ENCODE measurements at places on chromosomes 13 and 19. TPM values are rescaled to one million over a fixed set of nuclear protein-coding genes. Genes with fewer than 3 reads are reported as not detected.

- DNase-seq = no peak
These were observed 28.9 kb downstream of the AP2S1 start for GRCh38 chr19:46821512-46822409.

DNA sequence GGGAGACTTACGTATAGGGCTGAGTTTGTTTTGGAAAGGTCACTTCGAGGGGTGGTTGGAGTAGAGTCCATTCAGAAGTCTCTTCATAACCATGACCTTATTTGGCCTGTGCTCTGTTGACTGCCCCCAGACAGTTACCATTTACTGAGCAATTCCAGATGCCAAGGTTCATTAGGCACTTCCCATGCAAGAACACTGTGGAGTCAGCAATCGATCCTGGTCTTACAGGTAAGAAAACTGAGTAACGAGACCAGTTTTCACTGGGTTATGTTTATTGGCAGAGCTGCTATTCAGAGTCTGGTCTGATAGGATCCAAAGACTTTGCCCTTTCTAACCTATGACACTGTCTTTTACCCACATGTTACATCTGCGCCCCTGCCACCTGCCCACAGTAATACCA is 134.7 kb downstream of the MTUS2 start:
- no peak for DNase-seq

- DNase-seq = no peak
These were observed 9.7 kb downstream of the MKNK2 start for GRCh38 chr19:2041433-2041682.

GRCh38 chr13:69198706-69199105 is 908.9 kb upstream of the ATXN8OS start:
- DNase-seq = no peak

Gene CABP5
- total RNA-seq = not detected

DNA sequence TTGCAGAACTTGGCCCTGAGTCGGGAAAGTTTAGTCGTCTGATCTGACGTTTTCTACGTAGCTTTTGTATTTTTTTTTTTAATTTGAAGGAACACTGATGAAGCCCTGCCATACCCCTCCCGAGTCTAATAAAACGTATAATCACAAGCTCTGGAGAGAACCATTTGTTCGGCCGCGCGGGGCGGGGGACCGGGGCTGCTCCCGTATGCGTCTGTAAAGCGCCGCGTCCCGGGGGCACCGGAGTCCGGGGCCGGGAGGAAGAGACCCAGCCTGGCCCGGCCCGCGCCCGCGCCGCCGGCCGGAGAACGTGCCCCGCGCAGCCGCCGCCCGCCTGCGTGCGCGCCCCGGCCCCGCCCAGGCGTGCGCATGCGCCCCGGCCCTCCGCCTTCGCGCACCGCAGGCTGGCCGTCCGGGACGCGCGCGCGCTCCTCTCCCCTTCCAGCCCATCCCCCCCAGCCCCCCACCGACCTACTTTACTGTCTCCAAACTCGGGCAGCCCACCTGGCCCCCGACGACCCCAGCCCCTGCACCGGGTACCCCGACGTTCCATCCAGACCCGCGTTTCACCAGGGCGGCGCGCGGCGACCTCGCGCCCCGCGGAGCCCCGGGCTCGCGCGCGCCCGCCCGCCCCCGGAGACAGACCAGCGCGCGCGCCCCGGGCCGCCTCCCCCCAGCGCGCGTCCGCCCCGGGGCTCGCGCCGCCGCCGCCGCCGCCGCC is 785 bp upstream of the USF2 start:
- peak; percentile 67 for DNase-seq

DNA sequence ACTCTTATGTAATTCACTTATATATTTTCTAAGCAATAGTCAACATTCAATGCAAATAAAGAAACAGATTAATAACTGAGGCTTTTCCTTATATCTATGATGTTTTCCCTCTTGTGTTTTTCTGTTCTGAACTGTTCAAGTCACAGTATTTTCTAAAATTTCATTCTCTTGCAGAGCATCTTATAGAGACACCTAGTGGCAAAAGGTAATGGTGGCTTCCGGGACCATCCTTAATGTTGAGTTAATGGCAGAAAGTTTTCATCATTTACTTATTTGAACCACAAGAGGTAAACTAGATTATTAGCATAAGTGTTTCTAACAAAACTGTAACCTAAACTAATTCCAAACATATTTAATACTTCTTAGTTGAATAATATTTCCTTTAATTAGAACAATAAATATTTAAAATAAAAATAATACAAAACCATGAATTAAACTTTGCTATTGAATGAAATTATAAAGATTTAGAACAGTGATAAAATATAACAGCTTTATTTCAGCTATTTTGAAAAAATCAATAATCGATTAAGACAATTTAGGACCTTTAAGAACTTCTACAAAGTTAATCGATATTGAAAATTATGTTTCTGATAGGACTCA is 1.7 kb upstream of the SLITRK5 start:
- peak; percentile 63 for DNase-seq

Gene EBPL
- total RNA-seq = 121 TPM

GRCh38 chr19:1255186-1256161 is 7.1 kb downstream of the MIDN start:
- DNase-seq = no peak

GRCh38 chr13:72383646-72384045 is 343.8 kb downstream of the MZT1 start:
- DNase-seq = no peak

Gene UBE2L5
- total RNA-seq = not detected

GRCh38 chr13:37345391-37345790 is 239.9 kb upstream of the CSNK1A1L start:
- DNase-seq = no peak

DNA sequence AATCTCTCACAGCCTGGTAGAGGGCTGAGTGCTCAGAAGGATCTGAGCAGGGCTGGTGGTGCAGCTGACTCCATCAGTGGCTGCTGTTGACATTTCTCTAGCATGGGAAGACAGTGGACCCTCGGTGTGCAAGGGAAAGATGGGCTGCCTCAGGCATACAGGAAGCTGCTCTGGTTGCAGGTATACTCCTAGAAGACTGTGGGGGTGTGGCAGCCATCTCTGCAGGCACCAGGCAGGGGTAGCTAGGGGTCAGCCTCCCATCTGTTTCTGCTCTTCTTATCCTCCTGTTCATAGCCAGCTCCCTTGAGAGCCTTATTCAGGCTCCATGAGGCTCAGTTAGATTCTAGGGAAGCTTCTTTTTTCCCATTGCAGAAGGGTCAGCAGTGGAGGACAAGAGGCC is 475.5 kb downstream of the TSHZ3 start:
- DNase-seq = no peak

- no peak for DNase-seq
These were observed at the start of gene HRC for GRCh38 chr19:49155005-49155819. Gene HRC (minus strand): TSS chr19:49155396. CDS start chr19:49155237, 159 bp downstream.

DNA sequence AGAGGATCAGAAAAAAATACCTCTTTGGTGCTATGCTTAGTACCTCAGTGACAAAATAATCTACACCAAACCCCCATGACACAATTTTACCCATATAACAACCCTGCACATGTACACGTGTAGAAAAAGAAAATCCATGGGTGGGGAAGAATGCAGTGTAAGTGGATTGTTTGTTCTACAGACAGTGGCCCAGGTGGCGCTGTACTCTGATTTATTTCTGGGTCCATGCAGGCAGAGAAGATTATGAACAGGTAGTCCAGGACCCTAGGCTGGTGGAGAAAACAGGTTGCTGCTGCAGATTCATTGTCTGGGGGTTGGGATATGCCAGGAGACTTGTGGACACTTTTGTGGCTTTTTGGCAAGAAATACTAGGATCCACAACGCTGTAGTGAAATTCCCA is 9.1 kb downstream of the ZNF100 start:
- no peak for DNase-seq

Gene NR2F6
- total RNA-seq = 36.3 TPM

GRCh38 chr13:103250071-103250470 is 183.9 kb upstream of the SLC10A2 start:
- no peak for DNase-seq

DNA sequence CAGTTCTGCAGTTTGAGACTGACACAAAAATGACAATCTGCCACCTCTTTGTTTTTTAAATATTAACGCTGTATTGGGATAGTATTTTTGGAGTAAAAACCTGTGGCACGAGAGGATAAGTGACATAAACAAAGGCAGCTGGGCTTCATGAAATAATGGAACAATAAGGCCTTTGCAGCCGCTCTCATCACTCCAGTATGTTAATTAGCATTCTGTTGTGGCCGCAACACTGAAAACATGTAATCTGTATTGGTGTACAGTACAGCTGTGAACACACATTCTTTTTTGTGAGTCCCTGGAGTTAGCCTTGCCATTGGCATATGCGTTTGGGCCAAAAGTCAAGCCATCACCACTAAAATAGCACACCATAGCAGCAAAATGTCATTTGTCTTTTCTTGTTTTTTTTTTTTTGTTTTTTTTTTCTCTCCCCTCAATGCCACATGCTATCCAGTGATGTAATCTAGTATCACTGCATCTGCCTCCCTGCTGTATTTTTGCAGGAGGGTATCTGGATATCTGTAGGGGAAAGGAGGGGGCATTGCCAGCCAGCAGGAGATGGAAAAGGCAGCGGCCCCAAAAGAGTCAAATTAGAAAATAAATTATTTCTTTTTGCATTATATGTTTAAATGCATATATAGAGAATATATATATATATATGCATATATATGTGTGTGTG is 885 bp upstream of the ZNF536 start:
- DNase-seq = no peak

Gene NDUFS7
- 135 TPM for total RNA-seq

Gene BORA
- 14.1 TPM for total RNA-seq

- DNase-seq = no peak
These were observed 177.1 kb upstream of the RFC3 start for GRCh38 chr13:33640832-33641231.

DNA sequence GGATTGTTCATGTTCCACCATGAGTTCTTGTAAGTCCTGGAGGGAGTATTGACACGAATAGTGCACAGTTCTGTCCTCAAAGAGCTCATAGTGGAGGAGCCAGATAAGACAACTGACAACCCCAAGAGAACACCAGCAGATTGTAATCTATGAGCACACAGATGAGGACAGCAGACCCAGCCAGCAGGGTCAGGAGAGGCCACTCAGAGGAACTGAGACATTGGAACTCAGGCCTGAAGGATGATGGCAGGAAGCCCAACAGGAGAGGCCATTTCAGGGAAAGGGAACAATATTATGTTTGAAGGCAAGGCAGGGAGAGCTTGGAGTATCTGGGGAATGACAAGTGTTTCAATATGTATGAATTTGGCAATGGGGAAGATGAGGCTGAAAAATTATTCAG is 63.7 kb upstream of the IPO5 start:
- DNase-seq = no peak

GRCh38 chr13:60787083-60787482 is 390.1 kb downstream of the TDRD3 start:
- peak; percentile 73 for DNase-seq

Gene PSPN
- total RNA-seq = 1.1 TPM

DNA sequence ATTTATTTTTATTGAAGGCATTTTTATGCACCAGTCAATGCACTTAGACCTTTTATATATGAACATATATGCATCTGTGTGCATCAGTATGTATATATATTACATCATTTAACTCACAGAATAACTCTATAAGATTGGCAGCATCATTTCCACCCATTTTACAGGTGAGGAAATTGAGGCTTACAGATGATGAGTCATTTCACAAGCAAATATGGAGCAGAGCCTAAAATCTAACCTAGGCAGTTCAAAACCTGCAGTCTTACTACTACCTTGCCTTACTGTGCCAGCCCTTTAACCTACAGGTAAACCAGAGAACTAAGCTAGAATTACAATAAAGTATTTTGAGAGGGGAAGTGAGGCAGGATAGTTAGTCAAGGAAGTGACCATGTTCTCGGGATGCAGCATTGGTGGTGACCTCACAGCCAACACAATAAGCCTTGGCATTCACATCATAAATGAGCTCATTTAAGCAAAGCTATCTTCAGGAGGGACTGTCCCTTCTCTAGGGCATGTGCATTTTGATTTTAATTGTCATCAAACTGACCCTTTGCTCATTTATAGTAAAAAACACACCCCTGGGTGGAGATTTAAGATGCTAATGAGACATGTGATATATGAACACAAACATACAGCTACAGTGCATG is 274.3 kb downstream of the DCLK1 start:
- no peak for DNase-seq

DNA sequence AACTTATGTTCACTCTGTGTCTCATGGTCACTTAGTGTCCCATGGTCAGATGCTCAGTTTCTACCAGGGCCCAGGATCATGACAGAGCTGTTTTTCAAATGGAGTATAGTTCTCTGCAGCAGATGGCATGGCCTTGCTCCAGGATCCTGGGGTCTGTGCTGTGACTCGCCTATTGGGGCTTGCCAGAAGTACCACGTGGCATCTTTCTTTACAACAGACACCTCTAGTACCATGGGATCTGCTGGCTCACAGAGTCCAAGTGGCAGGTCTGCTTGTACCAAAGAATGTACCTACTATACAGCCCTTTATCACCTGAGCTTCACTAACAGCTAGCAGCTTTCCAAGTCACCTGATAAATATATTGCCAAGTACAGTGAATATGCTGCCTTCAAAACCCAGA is 6.0 kb upstream of the RNF6 start:
- DNase-seq = no peak

Gene ACTL9
- total RNA-seq = not detected

DNA sequence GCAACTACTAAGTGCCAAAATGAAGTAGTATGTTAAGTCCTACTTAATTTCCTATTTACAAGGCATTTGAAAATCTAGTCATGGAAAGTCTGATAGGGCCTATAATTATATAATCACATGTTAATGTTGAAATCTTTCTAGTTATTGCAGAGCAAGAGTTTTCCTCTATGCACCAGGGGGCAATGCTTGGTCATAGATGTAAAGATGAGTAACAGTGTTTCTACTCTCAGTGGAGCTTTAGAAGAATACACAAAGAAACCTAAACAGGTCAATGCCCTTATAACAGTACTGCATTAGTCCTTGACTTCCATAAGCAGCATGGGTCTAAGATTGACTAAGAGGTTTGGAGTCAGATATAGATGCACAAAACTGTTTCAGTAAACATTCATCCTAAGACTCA is 218.7 kb downstream of the KCTD12 start:
- DNase-seq = peak; percentile 59

DNA sequence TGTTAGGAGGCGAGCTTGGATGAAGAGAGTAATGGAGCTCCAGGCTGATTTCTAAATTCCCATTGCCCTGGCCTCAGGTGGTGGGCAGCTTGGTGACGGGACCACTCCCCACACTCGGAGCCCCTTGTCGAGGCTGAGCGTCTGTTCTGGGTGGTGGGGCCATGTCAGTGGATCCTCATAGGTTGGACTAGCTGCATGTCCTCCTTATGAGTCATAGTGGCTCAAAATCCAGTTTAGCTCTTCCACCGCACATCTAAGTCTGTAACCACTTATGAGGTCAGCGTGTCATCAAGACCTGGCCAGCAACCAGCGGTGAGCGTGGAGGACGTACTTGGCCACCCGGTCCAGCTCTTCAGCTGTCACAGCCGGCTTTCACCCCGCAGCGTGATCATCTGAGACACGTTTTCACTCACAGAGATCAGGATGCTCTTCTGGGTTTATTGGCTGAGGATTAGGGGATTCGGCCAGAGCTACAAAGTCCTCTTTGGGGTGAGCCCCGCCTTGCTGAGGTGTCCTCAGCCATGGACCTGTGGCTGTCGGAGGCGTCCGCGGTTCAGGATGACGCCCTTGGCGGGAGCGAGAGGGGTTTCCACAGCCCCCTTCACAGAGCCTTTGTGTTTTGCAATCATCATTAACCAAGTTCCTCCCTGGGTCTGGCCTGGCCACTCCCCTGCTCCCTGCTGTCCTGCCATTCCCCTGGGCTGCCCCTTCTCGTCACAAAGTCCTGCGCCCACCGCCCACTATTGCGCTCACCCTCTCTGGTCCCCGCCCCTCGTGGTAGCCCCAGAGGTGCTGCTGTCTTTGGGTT is 41.9 kb downstream of the ADPRHL1 start:
- DNase-seq = peak; percentile 75

Data from MCF 10A (cell line).